ENCODE measurements at places on chromosomes 5 and 9.
A peak's percentile ranks its signal among the peaks of the same experiment; 100 is the strongest.

DNA sequence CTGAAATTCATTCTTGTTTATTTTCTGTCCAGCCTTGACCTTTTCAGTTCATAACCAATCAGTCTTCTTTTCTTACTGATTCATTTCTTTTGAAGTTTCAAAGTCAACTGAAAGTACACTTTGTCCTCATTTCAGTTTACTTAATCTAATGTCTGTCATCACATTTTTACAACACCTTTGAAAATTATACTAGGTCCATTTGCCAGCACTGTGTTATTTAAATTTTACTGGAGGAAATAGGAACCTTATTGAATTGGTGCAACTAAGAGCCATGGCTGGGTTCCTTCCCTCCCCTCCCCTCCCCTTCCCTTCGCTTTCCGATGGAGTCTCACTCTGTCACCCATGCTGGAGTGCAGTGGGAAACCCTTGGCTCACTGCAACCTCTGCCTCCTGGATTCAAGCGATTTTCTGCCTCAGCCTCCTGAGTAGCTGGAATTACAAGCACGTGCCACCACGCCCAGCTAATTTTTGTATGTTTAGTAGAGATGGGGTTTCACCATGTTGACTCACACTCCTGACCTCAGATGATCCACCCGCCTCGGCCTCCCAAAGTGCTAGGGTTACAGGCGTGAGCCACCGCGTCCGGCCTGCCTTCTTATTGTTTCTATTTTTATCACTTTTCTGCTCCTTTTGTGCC lies 6.3 kb downstream of the RMI1 start:
- DNase-seq = no peak

DNA sequence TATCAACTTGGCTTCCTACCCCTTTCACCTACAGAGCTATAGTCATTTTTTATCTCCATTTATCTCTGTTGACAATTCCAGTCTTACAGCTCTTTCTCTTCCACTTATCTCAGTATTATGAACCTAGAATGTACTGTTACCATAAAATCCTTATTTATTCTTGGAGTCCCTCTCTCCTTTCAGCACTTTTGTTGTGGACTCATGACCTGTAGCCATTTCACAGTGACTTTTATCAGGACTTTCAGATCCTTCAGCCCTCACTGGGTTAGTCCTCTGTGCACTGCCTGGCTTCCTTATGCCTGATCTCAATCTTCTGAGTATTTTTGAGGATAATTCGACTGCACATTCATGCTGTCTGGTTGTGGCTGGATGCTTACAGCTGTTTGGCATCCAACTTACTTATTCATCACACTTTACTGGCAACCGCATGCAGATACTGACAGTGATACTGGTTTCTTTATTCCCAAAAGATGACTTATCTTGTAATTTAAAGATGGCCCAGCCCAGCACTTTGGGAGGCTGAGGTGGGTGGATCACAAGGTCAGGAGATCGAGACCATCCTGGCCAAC lies 293.3 kb downstream of the MAN2A1 start:
- DNase-seq = no peak

DNA sequence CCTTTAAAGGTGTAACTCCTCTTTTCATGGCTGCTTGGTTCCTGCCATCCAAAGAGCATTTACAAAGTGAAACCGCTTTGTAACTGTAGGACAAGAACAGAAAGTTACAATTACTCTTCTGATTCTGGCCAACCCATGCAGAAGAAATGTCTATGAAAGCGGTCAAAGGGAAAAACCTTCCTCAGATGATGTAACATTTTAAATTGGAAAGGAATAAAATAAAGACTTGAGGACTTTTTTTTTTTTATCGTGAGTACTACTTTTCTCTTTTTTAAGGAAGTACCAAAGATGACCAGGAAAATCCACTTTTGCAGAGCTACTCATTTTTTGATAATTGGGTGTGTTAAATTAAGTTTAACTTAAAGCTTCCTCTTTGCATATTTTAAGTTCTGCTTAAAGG lies 13.0 kb upstream of the C9orf72 start:
- no peak for DNase-seq

GRCh38 chr5:54932789-54933188 lies 52.6 kb downstream of the ESM1 start:
- no peak for DNase-seq

DNA sequence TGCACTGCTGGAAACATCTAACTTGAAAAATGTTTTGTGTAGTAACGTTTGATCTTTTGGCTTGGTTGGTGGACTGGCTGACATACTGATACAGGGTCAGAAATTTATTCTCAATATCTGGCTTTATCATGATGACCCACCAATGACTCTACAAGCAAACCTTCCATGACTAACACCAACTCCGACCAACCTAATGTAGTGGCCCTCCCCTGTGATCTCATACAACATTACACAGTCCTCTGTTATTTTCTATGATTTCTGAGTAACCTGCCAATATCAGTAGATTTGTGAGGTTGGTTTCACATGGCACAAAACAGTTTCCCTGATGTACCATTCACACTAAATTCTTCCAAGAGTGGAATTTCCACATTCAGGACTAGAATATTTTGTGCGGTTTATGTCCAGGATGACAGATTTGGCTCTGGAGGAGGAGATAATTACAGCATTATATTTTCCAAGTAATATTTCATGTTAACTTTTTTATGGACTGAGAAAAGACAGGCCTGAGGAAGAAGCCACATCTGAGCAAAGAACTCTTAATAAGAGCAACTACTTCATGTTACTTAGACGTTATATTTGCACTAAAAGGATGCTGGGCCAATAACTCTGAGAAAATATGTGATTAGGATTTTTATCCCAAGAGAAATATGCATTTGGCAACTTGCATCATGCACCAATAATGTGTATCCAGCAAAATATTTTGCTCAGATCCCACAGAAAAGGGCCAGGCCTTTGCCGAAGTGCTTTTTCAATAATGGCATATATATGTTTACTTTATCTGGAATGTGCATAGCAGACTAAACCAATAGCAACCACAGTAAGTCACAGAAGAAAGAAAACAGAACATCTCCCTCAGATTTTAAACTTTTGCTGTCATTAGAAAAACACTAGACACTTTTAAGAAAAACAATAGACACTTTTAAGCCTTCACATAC lies 273.4 kb downstream of the KCNN2 start:
- DNase-seq = no peak

DNA sequence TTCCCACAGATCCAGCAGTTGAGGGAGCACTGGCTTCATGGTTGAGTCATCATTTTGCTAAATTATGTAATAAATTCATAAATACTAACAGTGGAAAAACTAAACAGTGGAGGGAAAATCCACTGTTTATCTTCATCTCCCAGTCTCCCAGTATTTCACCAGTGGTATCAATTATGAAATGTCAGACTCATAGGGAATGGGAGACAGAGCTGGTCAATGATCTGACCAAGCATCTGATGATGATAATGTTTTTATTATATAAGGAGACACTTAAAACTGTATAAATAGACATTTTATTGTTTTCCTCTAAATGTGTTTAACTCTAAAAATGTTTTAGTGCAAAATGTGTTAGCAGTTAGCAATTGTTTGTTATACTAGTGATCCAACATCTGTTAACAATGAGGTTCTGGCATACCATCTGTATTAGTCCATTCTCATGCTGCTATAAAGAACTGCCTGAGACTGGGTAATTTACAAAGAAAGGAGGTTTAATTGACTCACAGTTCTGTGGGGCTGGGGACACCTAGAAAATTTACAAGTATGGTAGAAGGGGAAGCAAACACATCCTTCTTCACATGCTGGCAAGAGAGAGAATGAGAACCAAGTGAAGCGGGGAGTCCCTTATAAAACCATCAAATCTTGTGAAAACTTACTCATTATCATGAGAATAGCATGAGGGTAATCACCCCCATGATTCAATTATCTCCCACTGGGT lies 11.8 kb upstream of the REEP5 start:
- no peak for DNase-seq

- DNase-seq = no peak
These were observed 15.8 kb downstream of the ERCC8 start for GRCh38 chr5:60929024-60929423.

GRCh38 chr9:112078432-112078831 lies 96.7 kb downstream of the SUSD1 start:
- no peak for DNase-seq

- DNase-seq = no peak
These were observed 43.2 kb upstream of the STC2 start for GRCh38 chr5:173371400-173371799.

DNA sequence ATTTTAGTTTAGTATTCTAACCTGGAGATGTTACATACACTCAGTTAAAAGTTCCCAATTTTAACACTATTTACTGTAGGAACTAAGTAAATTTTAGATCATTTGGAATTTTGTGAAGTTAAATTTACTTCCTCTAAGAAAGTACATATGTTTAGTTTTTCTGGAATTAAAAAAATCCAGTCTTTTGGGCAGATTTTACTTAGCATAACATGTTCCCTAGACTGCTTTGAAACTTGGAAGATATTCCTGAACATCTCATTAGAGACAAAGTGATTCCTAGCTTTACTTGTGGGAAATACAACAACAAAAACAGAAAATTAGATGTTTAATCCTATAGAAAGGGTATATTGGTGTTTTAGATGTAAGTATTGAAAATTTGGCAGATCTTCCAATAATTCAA lies 930.0 kb upstream of the PTPRD start:
- DNase-seq = no peak

- no peak for DNase-seq
These were observed 18.4 kb downstream of the BASP1 start for GRCh38 chr5:17235731-17236330.

DNA sequence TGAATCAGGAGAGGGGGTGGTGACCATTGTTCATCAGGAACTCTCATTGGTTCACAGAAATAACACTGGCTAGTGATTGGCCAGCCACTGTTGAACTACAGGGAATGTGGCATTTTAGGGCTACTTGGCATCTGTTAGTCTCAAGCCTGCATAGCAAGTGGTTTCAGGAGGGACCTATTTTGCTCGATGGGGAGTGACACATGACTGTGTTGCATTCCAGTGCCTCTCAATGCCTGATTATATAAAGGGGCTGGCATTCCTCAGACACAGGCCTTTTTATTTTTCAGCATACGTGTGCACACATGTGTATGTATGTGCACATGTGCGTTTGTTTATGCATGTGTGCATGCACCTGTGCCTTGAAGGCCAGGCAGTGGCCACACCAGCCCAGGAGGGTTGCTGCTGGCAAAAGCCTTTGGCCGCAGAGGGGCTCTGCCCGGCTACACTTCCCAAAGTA lies 23.2 kb downstream of the FGD3 start:
- DNase-seq = no peak

GRCh38 chr5:124157320-124157719 lies 589.1 kb downstream of the ZNF608 start:
- no peak for DNase-seq

GRCh38 chr5:173232499-173233346 lies 2.3 kb downstream of the NKX2-5 start:
- DNase-seq = no peak

GRCh38 chr5:165981671-165982070 lies 2309.8 kb upstream of the WWC1 start:
- DNase-seq = no peak

GRCh38 chr9:95127249-95128176 lies 190.0 kb downstream of the FANCC start:
- peak; percentile 48 for DNase-seq

DNA sequence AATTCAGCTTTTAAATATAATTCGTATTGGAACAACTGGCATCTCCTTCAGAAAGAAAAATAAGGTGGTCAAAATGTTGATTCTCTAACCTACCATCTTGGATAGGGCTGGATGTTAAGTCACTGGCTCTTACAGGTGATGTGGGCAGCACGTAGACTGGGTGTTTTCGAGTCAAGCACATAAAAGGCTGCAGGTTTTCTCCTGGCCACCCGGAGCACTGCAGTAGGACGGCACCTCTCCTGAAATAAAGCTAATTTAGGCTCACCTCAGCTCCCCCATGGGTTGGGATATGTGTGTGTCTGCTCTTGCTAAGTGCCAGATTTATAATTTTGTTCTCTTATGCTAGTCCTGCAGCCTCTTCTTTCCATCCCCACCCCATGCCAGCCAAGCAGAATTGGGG lies 80.3 kb downstream of the IQGAP2 start:
- DNase-seq = no peak

DNA sequence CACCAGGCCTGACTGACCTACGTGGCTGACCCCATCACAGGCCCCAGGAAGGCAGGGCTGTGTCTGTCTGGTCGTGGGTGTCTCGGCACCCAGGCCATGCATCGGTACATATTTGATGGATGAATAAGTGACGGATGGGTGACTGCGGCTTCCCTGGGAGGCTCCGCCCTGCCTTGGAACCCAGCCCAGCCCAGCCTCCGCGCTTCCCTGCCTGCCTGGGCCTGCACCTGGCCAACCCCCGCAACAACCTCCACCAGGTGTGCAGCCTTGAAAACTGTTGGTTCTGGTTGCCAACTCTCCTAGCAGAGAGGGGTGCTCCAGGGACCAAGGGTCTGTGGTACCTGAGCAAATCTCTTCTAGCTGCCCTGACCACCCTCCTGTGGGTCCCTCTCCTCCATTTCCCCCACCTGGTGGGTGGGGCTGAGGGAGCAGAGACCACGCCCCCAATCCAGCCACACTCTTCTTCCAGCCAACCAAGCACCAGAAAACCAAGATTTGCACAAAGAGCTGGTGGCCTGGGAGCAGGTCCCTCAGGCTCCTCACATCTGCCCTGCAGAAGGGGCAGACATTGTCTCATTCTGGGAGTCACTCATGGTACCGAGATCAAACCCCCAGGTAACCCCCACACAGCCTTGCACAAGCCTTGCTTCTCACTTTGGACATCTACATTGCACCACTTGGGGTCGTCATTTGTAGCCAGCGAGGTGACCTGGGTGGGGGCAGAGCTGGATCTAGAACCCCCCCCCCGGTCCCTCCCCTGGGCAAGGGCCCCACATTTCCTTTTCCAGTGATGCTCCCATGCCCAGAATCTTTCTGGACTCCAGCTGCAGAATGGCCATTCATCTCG lies 100.6 kb upstream of the IER5L start:
- no peak for DNase-seq

DNA sequence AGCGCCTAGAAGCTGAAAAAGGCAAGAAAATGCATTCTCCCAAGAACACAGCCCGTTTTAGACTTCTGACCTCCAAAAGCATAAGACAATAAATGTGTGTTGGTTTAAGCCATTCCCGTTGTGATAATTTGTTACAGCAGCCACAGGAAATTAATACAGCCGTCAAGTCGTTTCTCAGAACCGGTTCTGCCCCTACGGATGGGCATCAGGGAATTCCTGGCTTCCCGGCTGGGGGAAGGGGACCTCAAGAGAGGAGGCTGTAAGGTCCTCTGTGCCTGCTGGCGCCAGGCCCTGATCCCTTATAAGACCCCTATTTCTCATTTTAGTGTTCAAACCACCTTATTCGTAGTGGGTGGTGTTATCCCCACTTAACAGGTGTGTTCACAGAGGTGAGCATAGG lies 50.6 kb upstream of the RPL26L1 start:
- no peak for DNase-seq

- no peak for DNase-seq
These were observed 28.5 kb downstream of the TSPAN17 start for GRCh38 chr5:176675676-176676360.

DNA sequence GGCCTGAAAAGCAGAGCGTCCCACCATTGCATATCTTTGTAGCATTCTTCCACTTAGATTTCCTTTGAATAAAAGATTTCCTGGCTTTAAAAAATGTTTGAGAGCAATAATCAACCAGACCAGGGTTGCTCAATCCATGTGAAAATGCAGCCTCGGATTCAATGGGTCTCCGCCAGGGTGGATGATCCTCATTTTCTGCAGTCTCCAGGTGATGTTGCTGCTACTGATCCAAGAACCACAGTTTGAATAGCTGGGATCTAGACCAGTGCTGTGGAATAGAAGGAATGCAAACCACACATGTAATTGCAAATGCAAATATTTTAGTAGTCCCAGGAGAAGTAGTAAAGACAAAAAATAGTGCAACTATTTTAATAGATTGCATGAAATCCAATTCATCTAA lies 317.6 kb downstream of the IRX1 start:
- no peak for DNase-seq

- DNase-seq = no peak
These were observed 193.6 kb downstream of the ZSWIM6 start for GRCh38 chr5:61525512-61526206.
